ENCODE measurements at places on chromosomes 12 and 14.
A peak's percentile ranks its signal among the peaks of the same experiment; 100 is the strongest.

DNA sequence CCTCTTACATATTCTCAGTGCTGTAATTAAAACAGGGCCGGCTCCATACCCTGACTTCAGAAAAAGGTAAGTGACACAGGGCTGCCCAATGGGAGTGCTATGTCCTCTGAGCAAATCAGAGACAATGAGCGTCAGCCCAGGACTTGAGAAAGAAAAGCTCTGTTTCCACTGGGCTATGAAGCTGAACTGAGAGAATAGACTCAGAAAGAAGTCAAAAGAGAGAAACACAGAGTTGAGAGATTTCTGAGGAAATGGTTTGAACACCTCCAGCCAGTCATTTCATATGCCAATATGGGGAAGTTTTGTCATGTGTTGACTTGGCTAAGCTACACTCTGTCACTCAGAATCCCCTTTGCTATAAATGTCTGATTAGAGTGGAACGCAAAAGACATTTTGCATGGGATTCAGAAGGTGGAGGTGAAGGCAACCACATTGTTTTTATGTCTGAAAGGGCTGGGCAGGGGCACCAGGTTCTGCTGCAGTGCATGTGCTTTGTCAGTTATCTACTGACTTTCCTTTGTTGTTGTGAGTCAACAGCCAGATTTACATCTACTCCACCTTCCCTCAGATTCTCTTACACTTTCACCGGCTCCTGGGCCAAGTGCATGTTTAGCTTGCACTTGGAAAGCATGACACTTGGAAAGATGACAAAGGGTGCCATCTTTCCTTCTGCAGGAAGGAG, 313.3 kb downstream of the DUSP6 start:
- no peak for DNase-seq

- DNase-seq, result no peak
Observed at GRCh38 chr12:76765598-76765997, 1.7 kb downstream of the ZDHHC17 start.

DNA sequence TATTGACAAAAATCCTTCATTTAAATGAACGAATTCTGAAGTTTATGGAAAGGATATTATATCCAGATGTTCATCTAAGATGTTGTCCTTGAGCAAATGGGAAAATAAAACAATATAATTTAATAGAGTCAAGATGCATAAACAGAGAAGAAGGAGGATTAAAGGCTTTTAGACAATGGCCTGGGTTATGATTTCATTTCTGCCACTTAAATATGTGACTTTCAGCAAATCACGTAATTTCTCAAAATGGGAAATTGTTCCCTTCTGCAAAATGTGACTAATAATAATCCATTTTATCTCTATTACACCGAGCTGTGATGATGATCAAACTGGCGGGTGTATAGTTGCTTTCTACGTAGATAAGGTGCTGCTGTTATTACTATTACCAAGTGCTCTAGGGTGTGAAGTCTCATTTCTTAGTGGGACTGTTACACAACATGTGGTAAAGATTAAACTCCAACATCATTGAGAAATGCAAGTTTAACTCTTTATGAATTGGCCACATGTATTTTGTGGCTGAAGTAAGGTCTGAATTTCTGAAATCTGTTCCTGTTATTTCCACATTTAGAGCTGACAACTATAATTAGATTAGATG, 157.0 kb downstream of the MYRFL start:
- DNase-seq, result no peak

DNA sequence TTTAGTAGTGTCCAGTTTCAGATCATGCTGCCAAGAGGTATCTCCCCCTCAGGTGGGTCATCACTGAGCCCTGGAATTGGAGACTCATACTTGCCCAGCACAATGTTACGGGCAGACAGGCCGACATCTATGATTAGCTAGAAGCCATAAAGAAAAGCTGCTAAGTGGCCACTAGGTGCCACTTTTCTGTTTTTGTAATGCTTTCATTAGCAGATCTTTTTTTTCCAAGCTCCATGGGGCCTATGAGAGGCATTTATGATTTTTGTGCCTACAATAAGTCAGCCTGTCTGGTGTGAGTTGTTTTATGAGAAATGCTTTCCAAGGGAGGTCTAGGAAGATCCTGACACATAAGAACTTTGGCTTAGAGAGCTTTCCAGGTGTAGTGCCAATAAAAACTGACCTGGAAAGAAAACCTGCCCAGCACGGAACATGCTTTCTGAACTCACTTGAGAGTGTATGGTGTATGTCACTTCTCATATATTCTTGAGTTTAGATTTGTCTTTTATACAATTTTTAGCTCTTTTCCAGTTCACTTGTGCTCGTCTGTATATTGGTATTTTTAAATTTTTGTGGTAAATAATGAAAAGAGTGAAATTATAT, 21.8 kb upstream of the SMCO2 start:
- DNase-seq, result peak; percentile 19

DNA sequence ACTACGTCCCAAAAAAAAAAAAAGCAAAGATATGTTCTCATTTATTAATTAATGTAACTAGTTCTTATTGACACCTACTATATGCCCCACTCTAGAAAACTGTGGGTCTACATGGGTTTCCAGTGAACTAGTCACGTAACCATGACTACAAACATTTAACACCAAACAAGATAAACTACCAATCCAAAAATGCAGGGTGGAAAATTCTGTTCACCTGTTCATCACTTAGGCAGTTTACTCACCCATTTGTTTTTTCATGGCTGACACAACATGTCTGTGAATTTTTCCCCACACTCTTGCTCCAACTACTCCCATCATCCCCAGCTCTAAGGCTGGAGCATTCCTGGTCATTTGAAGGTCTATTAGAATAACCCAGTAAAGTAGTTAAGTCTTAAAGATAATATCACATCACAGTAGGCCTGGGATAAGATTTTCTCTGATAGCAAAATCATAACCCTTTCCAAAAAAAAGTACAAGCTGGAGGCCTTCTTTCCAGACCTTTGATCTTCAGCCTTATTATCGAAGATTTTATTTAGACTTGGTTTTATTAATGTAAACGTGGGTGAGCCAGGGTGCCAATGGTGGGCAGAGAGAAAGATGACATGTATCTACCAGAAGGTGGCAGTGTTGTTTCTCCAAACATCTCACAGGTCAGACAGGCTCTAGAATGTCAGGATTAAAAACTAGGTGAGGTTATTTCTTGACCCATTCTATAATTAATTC, 61.6 kb upstream of the DAAM1 start:
- DNase-seq, result peak; percentile 64

DNA sequence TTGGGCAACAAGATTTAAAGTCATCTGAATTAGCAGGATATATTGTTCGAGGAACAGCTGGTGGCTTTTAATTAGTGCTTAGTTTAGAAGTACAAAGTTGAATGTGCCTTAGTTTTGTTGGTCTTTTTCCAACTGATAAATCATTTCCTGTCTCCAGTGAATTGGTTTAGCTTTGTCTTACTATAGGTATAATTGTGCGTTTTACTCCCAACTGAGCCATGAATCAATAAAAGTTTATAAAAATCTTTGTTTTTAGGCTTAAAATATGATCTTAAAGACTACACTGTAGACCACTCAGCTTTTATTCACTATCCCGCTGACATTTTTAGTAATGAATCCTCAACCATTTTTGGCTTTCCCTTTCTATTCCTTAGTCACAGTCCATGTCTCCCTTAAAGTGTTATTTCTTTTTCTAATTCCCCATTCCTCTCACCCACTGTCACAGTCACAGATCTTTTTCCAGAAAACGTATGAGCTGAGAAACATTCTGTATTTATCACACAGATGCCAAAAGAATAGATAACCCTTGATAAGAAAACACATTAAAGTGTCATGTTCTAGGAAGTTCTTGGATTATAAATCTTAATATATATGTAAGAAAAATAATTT, 34.0 kb upstream of the ALG10 start:
- DNase-seq, result no peak

- peak; percentile 1 for DNase-seq
Observed at GRCh38 chr12:18246066-18246465, 15.3 kb upstream of the PIK3C2G start.

DNA sequence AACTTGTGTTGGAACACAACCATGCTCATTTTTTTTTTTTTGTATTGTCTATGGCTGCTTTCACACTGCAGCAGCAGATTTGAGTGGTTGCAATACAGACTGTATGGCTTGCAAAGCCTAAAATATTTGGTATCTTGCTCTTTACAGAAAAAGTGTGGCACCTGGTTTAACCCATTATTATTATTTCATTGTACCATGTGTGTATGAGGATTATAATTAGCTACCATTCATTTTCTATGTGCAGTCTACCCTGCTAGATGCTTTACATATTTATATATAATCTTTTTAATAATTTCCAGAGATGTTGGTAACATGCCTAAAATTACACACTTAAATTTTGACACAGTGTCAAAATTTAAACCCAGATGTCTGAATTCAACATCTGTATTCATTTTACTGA, 37.7 kb downstream of the SPATS2 start:
- no peak for DNase-seq

DNA sequence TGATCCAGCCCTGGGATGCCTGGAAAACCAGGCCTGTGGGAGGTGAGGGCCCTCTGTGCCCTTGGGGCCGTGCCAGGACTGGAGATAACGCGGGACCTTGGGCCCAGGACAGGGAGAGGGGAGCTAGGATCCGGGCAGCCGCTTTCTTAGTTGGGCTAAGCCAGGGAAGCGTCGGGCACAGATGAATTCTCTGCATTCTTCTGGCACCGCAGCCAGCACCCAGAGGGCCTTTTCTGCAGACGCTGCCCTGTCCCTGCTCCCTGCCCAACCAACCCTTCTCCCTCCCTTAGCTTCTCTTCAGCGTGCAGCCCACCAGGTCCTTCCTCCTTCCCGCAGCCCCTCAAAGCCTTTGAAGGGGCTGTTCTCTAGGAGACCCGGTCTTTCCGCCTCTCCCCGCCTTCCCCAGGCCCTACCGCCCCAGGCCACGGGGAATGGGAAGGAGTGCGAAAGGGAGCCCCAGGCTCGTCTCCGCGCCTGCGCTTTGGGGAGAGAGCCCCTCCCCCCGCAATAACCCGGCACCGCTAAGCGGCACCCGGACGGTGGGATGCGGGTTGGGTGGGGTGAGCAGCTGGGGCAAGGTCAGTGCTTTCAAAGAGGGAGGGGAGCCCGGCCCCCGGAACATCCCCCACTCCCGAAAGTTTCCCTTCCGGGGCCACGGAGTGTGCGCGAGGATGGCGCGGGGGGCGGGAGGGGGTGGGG, 663 bp downstream of the NCKAP5L start:
- DNase-seq, result peak; percentile 85
